ENCODE measurements at places on chromosomes 3 and 15.

- DNase-seq, result no peak
Measured at GRCh38 chr3:8103954-8104353, 397.7 kb upstream of the LMCD1 start.

GRCh38 chr3:62211675-62212429, 161.5 kb downstream of the FEZF2 start:
- no peak for DNase-seq

GRCh38 chr3:43455233-43455632, 166.6 kb downstream of the ANO10 start:
- DNase-seq, result no peak

DNA sequence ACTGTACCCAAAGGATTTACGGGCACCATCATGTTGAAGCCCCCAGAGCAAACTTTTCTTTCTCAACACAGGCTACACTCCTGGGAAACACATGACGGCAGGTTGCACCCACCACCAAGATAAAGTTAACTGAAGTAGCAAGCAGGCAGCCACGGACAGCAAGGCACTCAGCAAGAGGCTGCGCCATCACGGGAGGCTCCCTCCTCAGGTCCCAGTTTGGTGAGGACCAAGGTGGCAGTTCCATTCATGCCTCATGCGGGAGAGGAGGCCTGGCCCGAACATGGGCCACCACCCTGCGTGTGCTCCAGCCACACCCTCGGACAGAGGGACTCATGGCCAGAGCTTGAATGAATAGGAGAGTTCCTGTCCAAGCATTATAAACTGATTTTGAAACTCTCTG, 6.8 kb downstream of the ADCY5 start:
- no peak for DNase-seq

- no peak for DNase-seq
Measured at GRCh38 chr3:30344288-30344687, 262.1 kb upstream of the TGFBR2 start.

- DNase-seq, result no peak
Measured at GRCh38 chr3:44329946-44330345, 8.6 kb upstream of the TCAIM start.

DNA sequence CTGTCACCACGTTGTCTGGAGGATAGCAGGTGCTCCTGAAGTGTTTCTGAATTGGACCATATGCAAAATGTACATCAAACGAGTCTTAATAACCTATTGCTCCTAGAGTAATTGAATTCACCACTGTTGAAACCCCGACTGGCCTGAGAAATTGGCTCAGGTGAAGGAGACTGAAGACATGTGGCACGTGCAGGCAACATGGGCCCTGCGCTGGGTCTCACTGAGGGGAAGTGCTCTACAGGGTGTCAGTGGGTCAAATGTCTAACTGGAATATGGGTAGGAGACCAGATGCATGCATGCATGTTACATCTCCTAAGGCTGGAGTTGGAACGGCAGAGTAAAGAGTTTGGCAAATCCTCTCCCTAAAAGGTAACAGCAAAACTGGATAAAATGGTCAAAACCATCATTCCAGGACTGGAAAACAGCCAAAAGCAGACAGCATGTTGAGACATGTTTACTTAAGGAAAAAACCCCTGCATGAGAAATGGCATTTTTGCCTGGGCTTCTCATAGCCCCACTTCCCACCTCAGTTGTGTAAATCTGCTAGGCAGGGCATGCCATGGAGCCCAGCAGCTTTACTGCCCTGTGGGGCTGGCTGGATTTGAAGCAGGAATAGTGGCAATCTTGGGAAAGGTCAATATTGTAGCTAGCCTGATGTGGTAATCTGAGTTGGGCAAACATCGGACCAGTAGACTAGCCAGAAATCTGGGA, 131.3 kb downstream of the TJP1 start:
- DNase-seq, result no peak

DNA sequence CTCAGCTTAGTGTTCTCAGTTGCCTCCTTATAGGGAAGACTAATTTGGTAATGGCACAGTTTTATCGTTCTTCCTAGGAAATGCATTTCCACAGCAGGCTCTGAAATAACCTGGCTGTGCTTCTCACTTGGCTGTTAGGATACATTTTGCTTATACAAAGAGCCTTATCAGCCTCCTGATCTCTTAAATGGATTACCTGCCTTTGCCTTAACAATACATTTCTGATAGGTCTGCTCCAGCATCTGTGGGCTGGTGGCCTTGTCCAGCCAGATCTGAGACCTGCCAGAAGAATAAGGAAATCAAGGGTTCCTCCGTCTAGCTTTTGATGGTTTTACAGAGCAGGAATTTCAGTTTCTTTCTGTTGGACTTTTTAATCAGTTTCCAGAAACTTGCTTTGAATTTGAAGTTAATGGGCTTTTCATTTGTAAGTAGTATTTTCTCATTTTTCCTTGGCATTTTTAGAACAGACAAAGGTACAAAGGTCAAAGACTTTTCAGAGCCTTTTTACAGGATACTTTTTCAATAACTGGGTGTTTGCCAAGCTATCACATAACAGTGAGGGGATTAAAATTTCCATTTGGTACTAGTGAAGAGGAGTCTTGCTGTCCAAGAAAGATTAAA, 116.3 kb downstream of the AKAP13 start:
- no peak for DNase-seq

GRCh38 chr3:129747992-129748391, 141.5 kb upstream of the PLXND1 start:
- DNase-seq, result no peak

DNA sequence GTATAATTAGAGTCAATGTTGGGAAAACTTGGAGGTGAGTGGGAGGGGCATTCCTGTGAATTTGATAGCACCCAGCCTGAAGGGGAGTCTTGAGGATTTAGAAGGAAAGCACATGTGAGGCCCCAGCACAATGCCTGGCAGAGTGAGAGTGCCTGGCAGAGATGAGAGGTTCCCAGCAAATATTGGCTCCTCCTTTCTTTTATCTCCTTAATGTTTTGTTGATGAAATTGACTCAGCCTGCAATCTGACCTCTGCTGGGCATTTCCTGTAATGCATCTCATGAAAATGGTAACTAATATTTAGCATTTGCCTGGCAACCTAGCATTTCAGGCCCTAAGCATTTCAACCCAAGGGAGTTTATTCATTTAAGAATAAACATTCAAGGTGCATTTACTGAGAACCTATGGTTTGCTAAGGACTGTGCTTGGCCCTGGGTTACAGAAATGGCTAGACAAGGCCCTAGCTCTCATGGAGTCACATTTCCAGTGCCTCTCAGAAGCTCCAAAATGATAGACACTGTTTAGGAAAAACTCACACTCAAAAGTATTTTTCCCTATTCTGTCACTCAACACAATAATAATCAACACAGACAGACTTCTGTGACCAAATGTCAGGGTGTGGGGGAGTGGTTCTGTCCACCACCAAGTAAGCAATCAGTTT, 19.0 kb downstream of the PDHB start:
- DNase-seq, result peak; percentile 45

DNA sequence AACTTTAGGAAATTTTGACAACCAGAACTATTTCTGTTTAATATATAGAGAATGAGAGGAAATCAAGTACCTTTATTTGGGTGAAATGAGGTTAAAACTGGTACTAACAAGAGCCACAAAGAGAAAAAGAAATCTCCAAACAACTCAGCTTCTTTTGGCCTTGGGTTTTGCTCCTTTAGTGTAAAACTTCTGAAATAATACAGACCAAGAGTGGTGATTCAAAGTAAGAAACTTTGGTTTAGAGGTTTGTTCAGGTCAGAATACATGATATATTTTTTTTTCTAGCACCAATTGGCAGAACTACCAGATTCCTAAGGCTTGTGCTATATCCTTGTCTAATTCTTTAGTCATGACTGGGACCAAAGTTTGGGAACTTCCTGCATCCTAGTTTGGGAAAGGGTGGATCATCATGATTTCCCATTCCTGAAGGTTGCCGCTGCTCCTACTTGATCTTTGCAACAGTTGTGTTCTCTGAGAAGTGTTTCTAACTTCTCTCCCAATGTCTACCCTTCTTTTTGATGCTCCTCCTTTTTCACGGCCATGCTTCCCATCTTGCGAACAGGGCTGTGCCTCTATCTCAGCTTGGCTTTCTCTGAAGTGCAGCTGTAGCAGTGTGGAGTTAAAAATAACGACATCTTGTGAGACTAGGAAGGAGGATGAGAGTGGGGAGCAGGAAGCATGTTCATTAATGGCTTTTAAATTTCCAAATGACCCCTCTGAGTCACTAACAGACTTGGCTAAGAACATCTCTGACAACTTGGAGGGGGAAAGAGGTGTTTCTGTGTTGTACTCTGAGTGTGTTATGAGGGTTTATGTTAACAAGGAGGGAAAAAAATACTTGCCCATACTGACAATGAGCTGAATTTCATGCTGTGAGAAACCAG, 87.7 kb downstream of the KCNAB1 start:
- no peak for DNase-seq

GRCh38 chr3:82128271-82128670, 366.8 kb upstream of the GBE1 start:
- no peak for DNase-seq

GRCh38 chr15:88032787-88033186, 223.8 kb downstream of the NTRK3 start:
- no peak for DNase-seq

GRCh38 chr3:180855364-180855763, 57.1 kb upstream of the FXR1 start:
- DNase-seq, result no peak

Measured in stimulated activated CD4-positive, alpha-beta T cell treated with anti-CD3 and anti-CD28 coated beads, Interleukin-2, amount 100 ng/mL, for 48 hours (primary cell).